Endothelial cell of umbilical vein (primary cell): ENCODE measurements at places on chromosomes 5 and 9. TPM values are rescaled to one million over a fixed set of nuclear protein-coding genes. Genes with fewer than 3 reads are reported as not detected.

OR1J2 gene
- polyA plus RNA-seq = not detected in 2 replicates

DNA sequence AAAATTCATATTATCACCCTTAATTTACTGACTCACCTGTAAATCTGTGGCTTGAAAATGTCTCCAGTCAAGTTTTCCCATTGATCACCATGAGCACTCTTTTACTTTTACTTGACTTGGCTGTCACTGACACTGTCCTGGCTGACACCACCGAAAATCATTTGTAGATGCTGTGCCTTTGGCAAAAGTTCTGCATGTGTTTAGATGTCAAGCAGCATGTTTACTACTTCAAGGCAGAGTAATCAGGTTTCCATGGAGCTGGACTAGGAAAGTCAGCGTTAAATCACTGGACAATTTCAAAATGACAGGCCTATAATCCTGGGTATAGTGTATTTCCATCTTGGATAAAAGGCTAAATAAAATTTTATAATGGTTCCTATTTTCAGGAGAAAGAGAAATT is 1530.6 kb upstream of the CDH6 start:
- no peaks in the 10 kb centered on the region for H3K27me3 ChIP-seq
- H3K27ac ChIP-seq = no peak overlapping the region
- H3K4me1 ChIP-seq = no peaks in the 10 kb centered on the region

DNA sequence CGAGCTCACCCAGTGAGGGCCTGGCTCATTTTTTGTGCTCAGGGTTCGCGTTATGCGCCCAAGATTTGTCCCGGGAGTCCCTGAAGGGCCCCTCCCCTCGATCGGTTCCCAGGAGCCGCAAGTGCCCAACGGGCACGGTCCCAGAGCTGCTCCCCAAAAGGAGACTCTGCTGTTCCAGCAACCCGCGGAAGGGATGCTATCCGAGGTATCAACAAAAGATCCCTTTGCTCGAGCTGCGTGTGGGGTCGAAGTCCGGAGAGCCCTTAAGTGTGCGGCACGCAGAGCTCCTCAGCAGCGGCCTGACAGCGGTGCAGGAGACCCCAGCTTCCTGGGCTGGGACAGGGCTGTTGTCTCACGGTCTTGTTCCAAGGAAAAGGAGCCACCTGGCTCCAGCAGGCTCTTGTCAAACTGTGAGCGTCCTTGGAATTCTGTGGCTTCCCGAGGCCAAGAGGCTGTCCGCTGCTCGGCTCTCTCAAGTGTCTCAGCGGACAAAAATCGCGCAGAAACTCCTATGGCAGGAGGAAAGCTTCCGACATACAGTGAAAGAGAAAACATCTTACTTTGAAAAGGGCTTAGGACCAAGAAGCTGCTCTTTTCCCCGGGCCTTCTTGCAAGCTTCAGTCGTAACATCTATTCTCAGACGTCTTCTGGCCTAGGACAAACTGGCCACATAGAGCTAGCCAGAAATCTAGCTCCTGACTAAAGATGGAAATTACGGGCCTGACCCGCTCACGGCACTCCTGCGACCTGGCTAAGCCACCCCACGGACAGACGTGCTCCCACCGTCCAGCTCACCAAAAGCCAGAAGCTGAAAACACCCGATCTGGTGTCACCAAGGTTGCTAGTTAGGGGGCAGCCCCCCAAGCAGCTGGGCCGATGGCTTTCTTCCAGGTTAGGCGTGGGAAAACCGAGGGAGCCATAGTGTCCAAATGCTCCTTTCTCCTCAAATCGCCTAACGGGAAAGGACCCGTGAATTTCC is 2.6 kb upstream of the FOXB2 start:
- no peak overlapping the region for H3K4me3 ChIP-seq
- peaks cover 99% of the 10 kb centered on the region for H3K27me3 ChIP-seq

CER1 gene
- polyA plus RNA-seq = 0.06 TPM in 1 of 2 replicates, not detected in the other

DNA sequence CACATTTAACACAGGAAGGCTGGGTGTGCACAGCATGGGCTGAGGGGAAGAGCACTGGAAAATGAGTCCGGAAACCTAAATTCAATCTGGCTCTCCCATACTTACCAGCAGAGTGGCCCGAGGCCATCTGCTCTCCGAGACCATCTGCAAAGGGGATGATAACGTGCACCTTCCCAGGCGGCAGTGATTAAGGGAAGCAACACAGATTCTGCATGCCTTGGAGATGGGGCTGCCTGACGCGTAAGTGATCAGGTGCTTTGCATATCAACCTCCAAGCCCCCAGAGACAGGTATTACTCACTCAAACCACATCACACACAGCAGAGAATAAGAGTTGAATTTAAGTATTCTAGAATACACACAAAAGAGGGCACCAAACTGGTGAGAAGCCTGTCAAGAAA is 9.1 kb downstream of the EPB41L4B start:
- no peak overlapping the region for H3K27ac ChIP-seq
- no peak overlapping the region for H3K4me3 ChIP-seq
- H3K27me3 ChIP-seq = peaks cover 3% of the 10 kb centered on the region
- H3K36me3 ChIP-seq = no peaks in the 10 kb centered on the region

- H3K36me3 ChIP-seq = no peaks in the 10 kb centered on the region
- H3K4me1 ChIP-seq = peaks cover 12% of the 10 kb centered on the region
- no peak overlapping the region for H3K27ac ChIP-seq
- H3K4me3 ChIP-seq = no peak overlapping the region
- H3K27me3 ChIP-seq = no peaks in the 10 kb centered on the region
These were observed 2.5 kb downstream of the ABCA2 start for GRCh38 chr9:137025517-137025966.

ARL14EPL gene
- 0.10 TPM in 1 of 2 replicates, not detected in the other for polyA plus RNA-seq

MTRR gene
- polyA plus RNA-seq = 24.3 and 27.7 TPM in 2 replicates

- no peak within 1 kb of the TSS for H3K27ac ChIP-seq
- H3K4me1 ChIP-seq = no peaks in the 10 kb centered on the region
- H3K27me3 ChIP-seq = peaks cover 16% of the 10 kb centered on the region
- H3K36me3 ChIP-seq = no peaks in the 10 kb centered on the region
- peak; percentile 1 for DNase-seq
These were observed at the start of gene CTNND2 for GRCh38 chr5:11904265-11904906. Gene CTNND2, minus strand, starts transcription at chr5:11904446. Its CDS starts 593 bp downstream, at chr5:11903853.

- no peak for DNase-seq
- H3K27ac ChIP-seq = no peak overlapping the region
- H3K4me3 ChIP-seq = no peak overlapping the region
- H3K4me1 ChIP-seq = no peaks in the 10 kb centered on the region
- H3K36me3 ChIP-seq = no peaks in the 10 kb centered on the region
These were observed 64.6 kb upstream of the SYNPO start for GRCh38 chr5:150575745-150576448.

GRCh38 chr5:88489364-88489763 is 220.7 kb upstream of the TMEM161B start:
- H3K4me3 ChIP-seq = no peak overlapping the region
- H3K27me3 ChIP-seq = no peaks in the 10 kb centered on the region
- DNase-seq = no peak

FAM163B gene
- polyA plus RNA-seq = not detected in 2 replicates

DNA sequence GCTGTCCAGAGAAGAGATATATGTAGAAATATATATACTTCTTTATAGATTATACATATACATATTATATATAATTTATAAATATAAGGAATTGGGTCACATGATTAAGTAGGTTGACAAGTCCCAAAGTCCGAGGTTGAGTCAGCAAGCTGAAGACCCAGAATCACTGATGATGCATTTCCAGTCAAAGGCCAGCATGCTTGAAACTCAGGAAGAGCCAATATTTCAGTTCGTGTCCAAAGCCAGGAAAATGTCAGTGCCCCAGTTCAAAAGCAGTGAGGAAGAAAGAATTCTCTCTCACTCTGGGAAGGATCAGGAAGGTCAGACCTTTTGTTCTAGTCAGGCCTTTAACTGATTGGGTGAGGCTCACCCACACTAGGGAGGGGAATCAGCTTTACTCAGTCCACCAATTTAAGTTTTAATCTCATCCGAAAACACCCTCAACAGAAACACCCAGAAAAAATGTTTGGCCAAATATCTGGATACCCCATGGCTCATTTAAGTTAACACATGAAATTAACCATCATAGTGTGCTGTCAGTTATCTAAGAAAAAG is 42.0 kb upstream of the LVRN start:
- H3K27ac ChIP-seq = no peak overlapping the region
- H3K36me3 ChIP-seq = no peaks in the 10 kb centered on the region
- no peaks in the 10 kb centered on the region for H3K4me1 ChIP-seq
- no peak overlapping the region for H3K4me3 ChIP-seq
- no peaks in the 10 kb centered on the region for H3K27me3 ChIP-seq
- peak; percentile 30 for DNase-seq

TNFSF8 gene
- not detected in 2 replicates for polyA plus RNA-seq

- no peak overlapping the region for H3K4me3 ChIP-seq
- H3K27ac ChIP-seq = no peak overlapping the region
- no peaks in the 10 kb centered on the region for H3K36me3 ChIP-seq
- DNase-seq = no peak
- H3K27me3 ChIP-seq = peaks cover 92% of the 10 kb centered on the region
These were observed 15.2 kb downstream of the FOXD1 start for GRCh38 chr5:73433272-73433981.

- H3K27me3 ChIP-seq = no peaks in the 10 kb centered on the region
- DNase-seq = peak; percentile 28
- H3K27ac ChIP-seq = no peak overlapping the region
- peak overlapping the region; percentile 91 for H3K4me3 ChIP-seq
These were observed 652 bp upstream of the TMEM161B start for GRCh38 chr5:88269222-88269771.

DNA sequence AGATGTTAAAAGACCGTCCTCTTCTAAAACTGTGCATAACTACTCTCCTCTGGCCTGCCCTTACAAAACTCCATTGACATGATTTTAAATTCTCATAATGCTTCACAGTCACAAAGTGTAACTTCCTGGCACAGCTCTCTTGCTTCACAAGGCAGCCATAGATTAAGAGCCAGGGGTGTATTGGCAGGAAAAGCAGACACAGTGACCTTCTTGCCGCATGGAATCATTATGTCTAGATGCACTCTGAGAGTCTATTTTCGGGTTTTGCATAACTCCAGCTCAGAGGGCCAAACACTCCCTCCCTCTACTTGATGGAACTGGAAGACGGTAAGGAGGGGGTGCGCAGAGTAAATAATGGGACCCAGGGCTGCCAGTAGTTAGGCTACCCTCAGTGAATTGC is 110.1 kb downstream of the MARCHF3 start:
- H3K27ac ChIP-seq = peak overlapping the region; percentile 77
- H3K4me1 ChIP-seq = peaks cover 21% of the 10 kb centered on the region
- no peaks in the 10 kb centered on the region for H3K27me3 ChIP-seq

SETX gene
- polyA plus RNA-seq = 19.6 and 20.9 TPM in 2 replicates

- no peak overlapping the region for H3K4me3 ChIP-seq
- DNase-seq = no peak
- H3K4me1 ChIP-seq = peaks cover 17% of the 10 kb centered on the region
- peaks cover 20% of the 10 kb centered on the region for H3K27me3 ChIP-seq
- no peaks in the 10 kb centered on the region for H3K36me3 ChIP-seq
These were observed 3.0 kb upstream of the FAM78A start for GRCh38 chr9:131279196-131279862.

GRCh38 chr5:152474961-152475360 is 69.9 kb upstream of the NMUR2 start:
- H3K4me1 ChIP-seq = no peaks in the 10 kb centered on the region
- H3K27ac ChIP-seq = no peak overlapping the region
- no peak for DNase-seq
- no peak overlapping the region for H3K4me3 ChIP-seq
- H3K27me3 ChIP-seq = no peaks in the 10 kb centered on the region

PCDHGA7 gene
- 0.68 and 0.84 TPM in 2 replicates for polyA plus RNA-seq

- no peaks in the 10 kb centered on the region for H3K27me3 ChIP-seq
- no peaks in the 10 kb centered on the region for H3K36me3 ChIP-seq
- H3K4me1 ChIP-seq = peaks cover 4% of the 10 kb centered on the region
These were observed 38.8 kb downstream of the FOXI1 start for GRCh38 chr5:170144286-170145023.

GRCh38 chr5:73954381-73954780 is 328.4 kb downstream of the ARHGEF28 start:
- H3K4me3 ChIP-seq = no peak overlapping the region
- no peaks in the 10 kb centered on the region for H3K36me3 ChIP-seq
- no peaks in the 10 kb centered on the region for H3K4me1 ChIP-seq
- no peak overlapping the region for H3K27ac ChIP-seq

- H3K4me3 ChIP-seq = no peak overlapping the region
- H3K4me1 ChIP-seq = no peaks in the 10 kb centered on the region
- H3K36me3 ChIP-seq = no peaks in the 10 kb centered on the region
- H3K27ac ChIP-seq = no peak overlapping the region
- no peak for DNase-seq
- H3K27me3 ChIP-seq = no peaks in the 10 kb centered on the region
These were observed 247.9 kb downstream of the MSX2 start for GRCh38 chr5:174972291-174972690.

GRCh38 chr5:31133488-31133887 is 60.0 kb upstream of the CDH6 start:
- H3K4me3 ChIP-seq = no peak overlapping the region
- H3K4me1 ChIP-seq = no peaks in the 10 kb centered on the region
- DNase-seq = peak; percentile 1
- no peak overlapping the region for H3K27ac ChIP-seq
- no peaks in the 10 kb centered on the region for H3K36me3 ChIP-seq

DNA sequence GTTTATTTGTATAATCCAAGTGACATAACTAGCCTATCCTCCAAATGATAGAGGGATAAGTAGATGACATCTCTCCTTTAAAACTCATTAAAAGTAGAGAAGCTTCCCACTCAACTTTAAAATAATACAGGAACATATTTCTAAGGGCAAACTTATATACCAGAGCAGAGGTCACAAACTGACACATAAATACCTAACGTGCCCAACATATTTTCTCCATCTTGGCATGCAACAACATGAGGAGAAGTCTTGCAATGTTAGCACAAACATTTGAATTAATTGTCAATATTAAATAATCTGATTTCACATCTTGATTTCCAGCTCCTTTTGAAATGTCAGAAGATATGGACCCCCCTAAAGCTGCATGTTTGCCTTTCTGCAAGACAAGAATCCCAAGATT is 335.0 kb downstream of the DEPDC1B start:
- no peak overlapping the region for H3K4me3 ChIP-seq
- no peaks in the 10 kb centered on the region for H3K4me1 ChIP-seq
- no peak for DNase-seq
- H3K27ac ChIP-seq = no peak overlapping the region
- no peaks in the 10 kb centered on the region for H3K36me3 ChIP-seq

- DNase-seq = no peak
- no peaks in the 10 kb centered on the region for H3K4me1 ChIP-seq
- H3K27me3 ChIP-seq = no peaks in the 10 kb centered on the region
- H3K4me3 ChIP-seq = no peak overlapping the region
These were observed 556.4 kb upstream of the CTNND2 start for GRCh38 chr5:12460493-12461261.
